Gastrocnemius medialis (tissue), 4 donors: ENCODE measurements at places on chromosomes 1 and 21. TPM values are rescaled to one million over a fixed set of nuclear protein-coding genes. Genes with fewer than 3 reads are reported as not detected.

DNA sequence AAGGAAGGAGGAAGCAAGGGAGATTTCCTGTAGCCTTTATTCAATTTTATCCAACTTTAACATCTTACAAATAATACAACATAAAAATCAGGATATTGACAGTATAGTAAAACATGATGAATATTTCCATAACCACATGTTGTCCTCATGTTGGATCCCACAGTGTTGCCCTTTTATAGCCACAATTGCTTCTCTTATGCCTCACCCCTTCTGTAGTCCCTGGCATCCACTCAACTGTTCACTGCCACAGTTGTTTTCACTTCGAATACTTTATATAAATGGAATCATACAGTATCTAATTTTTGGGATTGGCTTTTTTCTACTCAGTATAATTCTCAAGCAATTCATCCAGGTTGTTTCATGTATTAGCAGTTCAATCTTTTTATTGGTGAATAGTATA is 44.8 kb downstream of the SRSF11 start:
- DNase-seq: no peak

C4BPB gene
- total RNA-seq: not detected

DNA sequence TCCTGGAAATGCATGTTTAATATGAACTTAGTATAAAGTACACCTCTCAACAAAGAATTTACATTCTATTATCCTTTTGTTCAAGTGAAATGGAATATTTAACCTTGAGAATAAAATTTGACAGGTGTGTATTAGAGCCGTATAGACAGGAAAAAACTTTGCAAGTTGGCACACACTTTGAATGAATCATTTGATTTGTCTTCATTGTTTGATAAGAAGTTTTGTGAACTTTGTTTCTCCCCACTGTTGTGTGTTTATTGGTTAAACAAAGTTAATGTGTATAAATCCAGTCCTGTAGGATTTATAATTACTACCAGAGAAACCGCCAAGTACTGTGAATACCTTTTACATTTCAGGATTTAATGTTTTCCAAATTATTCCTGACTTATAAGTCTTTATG is 2.0 kb downstream of the SYDE2 start:
- DNase-seq: no peak

- DNase-seq: no peak
Measured at GRCh38 chr1:51750729-51751128, 127.8 kb downstream of the NRDC start.

SYPL2 gene
- 127 TPM for total RNA-seq

DNA sequence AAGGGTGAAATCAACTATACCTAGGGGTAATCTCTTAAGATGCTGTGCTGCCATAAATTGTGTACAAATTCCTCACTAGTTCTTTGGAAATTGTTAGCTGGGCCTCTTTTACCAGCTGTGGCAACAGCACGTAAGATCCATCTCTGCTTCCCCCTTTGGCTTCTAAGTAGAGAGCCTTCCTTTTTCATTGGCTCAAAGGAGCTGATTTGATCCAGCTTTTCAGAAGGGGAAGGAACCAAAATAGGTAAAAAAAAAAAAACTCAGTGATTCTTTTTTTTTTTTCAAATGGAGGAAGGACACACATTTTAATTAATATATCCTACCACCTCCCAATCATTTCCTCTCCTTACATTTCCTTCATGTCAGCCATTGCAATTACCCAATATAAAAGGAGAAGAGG is 4.0 kb upstream of the RCAN1 start:
- DNase-seq: no peak

DNA sequence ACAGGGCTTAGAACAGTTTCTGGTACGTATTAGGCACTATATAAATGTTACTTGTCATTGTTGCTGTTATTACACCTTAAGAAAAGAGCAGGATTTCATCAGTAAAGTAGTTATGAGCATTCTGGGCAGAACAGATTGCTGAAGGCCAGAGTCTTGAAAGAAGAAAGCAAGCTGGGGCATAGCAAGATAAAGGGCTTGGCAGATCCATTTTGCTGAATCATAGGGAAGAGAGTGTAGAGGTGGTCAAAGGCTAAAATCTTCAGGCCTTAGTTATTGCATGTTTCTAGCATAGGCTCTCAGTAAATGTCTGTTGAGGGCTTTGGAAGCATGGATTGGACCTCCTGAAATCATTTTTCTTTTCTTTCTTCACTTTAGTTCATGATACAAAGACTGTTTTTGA is 67.5 kb downstream of the PLA2G4A start:
- no peak for DNase-seq

DNA sequence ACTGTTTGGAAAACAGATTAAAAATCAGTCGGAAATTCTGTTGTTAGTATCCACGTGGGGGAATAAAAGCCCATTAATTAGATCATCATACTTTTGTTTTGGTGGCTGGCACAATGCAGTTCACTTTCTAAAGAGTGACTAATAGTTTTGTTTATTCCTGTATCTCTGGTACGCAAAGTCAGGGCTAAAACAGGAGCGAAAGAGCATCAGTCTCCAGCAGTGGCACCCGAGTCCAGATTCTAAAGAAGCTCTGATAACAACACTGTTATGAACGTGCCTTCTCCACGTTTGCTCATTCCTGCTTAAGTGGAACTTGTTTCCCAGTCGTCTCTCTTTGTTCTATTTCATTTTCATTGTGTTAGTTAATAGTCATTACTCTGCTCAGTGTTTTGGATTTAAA is 69.6 kb downstream of the HSPA13 start:
- DNase-seq: no peak

GRCh38 chr1:83689921-83690868 is 308.7 kb downstream of the TTLL7 start:
- DNase-seq: no peak

DNA sequence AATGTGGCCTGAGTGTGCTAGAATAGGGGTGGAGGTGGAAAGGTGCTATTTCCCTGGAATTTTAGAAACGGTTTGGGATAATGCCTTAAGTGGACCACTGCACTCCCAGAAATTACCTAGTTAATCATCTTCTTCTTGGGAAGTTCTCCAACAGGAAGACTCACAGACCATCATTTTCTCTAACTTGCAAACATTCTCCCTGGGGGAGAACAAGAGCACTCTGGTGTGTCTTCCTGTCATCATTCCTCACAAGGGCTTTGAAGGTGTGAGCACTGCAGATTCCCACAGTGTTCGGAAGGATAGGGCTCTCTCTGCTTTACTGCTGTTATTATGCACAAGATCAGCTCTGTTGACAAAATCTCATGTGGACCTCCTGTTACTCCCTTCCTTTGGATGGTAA is 54.9 kb upstream of the TSPAN2 start:
- DNase-seq: no peak

- no peak for DNase-seq
Measured at GRCh38 chr1:87344231-87344630, 15.6 kb downstream of the LMO4 start.

- no peak for DNase-seq
Measured at GRCh38 chr1:243930822-243931671, 81.0 kb upstream of the AKT3 start.

DNA sequence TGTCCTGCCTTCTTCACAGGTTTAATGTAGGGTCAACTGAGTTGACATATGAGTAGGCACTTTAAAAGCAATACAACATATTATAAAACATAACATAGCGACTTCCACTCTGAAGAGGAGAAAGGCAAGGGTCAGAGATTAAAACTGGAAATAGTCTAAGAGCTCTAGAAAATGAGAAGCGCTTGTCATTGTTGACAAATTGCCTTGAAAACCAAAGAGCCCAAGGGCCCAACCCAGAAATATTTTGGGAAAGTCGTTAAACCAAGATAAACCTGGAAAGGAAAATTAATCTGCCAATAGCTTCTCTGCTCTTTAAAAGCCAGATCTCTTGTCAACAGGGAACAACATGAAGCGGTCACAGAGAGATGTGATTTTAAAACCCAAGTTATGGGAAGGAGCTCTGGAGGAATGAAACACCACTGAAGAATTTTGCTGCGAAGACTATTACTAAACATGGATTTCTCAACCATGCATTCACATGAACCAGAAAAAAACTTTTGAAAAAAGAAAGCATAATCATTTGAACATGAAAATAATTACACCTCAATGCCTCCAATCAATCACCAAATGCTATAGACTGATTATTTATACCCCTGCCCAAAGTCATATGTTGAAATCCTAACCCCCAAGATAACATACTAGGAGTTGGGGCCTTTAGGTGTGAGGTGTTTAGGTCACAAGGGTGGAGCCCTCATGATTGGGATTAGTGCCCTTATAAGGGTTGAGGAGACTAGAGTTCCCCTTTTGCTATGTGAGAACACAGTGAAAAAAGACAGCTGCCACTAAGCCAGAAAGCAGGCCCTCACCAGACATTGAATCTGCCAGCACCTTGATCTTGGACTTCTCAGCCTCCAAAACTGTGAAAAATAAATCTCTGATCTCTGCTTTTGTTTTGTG is 33.0 kb upstream of the MTF1 start:
- no peak for DNase-seq

OR2G6 gene
- total RNA-seq: not detected

FAM43B gene
- total RNA-seq: 0.10 TPM

DNA sequence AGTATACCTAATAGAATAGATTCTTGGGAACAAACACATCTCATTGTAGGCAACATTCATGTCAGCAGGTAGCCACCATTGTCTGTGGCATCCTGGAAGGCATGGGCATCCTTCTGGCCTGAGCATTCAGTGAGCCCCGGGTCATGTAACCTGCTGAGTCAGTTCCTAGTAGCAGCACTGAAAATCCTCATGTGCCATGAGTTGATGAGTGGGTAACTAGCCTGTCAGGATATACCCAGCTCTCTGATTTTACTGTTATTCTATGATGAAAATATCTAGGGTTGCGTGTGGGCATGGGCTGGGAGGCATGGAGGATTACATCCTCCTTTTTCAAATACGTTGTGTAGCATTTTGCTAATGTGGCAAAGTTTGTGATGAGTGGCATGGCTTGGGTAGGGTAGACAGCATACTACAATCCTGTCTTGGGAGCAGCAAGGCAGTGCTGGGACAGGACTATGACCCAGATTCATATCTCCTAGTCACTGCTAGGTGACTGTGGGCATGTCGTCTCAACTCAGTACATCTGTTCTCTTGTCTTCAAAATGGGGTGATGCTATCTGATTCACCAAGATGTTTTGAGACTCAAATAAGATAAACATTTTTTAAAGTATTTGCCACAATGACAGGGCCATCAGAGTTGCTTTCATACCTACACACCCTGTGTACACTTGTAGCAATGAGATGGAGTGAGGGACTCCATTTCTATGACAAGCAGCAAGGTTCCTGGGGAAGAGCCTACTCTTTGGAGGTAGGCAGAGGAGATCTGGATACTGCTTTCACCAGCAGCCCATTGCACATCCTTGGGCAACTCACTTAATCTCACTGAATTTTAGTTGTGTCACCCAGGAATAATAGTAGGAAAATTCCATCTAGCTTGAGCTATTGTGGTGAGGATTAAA is 62.5 kb downstream of the CD58 start:
- no peak for DNase-seq

GRCh38 chr1:33191731-33192275 is 10.0 kb upstream of the TRIM62 start:
- DNase-seq: no peak

GRCh38 chr1:145805057-145805456 is 18.8 kb downstream of the RNF115 start:
- DNase-seq: no peak

GRCh38 chr1:235954306-235955283 is 87.9 kb upstream of the LYST start:
- DNase-seq: no peak

- DNase-seq: no peak
Measured at GRCh38 chr1:241310451-241310850, 46.6 kb downstream of the RGS7 start.
